ENCODE measurements at places on chromosomes 2 and 18.

- DNase-seq = no peak
Measured at GRCh38 chr2:119306196-119306590, 60.4 kb downstream of the C2orf76 start.

DNA sequence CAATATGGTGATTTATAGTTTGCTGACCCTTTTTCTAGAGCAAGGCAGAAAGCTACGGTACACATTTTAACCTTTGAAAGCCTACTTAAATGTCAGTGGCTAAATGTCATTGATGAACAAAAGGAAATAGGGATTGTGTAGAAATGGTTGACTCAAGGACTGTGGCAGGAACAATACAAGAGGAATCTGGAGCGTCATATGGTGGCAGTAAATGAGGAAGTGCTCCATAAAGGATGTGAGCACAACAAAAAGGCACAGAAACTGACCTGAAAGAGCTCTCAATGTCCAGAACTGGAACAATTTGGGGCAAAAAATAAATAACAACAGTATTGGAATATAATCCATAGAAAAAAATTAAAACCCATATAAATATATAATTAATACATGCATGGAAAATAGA lies 443.9 kb upstream of the VRK2 start:
- DNase-seq = no peak

- DNase-seq = no peak
Measured at GRCh38 chr2:47172156-47172921, 17.2 kb upstream of the STPG4 start.

DNA sequence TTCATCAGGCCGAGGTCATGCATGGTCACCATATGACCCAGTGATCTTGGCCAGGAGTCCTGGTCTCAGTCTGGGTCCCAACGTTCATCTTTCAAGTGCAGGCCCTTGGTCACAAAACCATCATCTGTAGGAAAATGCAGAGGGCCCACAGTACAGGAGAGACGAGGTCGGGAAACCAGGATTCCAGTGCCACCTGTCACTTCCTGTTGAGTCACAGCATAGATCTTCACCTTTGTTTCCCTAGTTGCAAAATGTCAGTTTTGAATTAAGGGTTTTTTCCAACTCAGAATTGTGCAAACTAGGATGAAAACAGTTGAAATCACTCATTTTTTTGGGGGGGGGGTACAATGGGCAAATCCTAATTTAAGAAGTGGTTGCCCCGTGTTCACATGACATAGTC lies 162.2 kb downstream of the INSIG2 start:
- DNase-seq = no peak

GRCh38 chr2:14910654-14911053 lies 278.1 kb downstream of the LRATD1 start:
- DNase-seq = no peak
